ENCODE measurements at places on chromosomes 1 and 21.

- DNase-seq, result no peak
Measured at GRCh38 chr1:113256348-113256729, 134.0 kb upstream of the MAGI3 start.

- DNase-seq, result peak; percentile 87
Measured at GRCh38 chr1:93692983-93693591, 11.4 kb upstream of the BCAR3 start.

DNA sequence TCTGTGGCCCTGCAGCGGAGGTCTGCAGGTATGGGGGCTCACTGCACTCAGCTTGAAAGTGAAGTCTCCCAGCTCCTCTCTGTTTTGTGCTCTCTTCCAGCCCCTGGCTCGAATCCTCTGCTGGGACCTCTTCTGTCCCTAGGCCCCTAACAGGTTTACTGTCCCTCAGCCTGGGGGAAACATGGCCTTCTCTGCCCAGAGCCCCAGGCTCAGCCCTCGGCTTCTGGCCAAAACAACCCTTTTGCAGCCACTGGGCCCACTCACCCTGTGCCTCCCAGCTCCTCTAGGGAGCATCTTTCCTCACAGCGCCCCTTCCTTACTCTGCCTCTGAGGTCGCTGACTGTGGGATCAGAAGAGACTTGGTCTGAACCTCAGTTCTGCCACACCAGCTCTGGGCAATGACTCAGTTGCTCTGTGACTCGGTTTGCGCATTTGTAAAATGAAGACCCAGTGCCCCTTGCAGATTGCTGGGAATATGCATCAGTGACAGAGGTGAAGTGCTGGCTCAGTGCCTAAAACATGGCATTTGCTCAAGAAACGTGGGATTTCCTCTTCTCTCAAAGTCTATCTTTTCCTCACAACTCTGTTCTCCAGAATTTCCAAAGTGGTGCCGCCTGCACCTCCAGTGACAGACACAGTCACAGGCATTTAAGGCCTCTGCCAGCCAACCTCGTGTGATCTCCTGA lies 26.5 kb upstream of the TENT5C start:
- DNase-seq, result no peak

GRCh38 chr1:5570931-5571330 lies 421.3 kb downstream of the NPHP4 start:
- DNase-seq, result no peak

DNA sequence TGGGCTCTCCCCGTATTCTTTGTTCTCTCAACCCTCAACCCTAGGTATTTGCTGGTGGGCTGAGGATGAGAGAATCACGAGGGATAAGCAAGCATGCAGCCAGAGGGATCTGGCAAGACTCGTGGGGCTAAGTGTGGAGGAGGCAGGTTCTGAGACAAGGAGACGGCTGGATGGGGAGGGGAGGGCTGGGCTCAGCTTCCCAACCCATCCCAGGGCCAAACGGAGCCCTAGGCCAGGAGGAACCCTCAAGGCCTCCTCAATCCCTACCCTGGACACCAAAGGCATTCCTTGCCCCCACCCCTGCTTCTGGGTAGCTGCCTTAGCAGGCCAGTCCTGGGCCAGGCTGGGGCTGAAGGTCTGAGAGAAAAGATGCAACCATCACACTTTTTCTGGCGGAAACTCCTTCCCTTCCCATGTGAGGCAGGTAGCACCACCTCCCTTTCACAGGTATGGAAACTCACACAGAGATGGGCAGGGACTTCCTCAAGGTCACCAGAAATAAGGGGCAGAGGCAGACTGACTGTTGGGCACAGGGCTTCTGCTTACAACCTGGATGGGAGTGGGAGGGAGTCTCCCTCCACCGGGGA lies 6.2 kb downstream of the MEF2D start:
- no peak for DNase-seq

DNA sequence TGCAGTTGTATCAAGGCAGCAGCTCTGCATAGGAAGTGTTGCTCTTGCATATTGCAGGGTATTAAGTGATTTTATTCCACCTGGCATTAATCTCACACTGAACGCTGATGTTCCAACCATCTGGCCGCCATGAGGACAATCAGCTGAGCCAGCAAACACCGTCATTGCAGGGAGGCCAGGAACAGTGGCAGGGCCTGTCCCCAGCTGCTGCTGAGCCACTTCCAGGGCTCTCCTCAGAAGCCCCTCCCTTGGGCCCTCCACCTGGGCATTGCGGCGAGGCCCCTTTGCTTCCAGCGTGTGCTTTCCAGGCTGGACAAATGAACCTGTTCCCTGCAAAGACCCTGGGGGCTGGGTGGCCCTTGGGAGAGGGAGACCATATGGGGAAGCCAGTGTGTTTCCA lies 171.6 kb upstream of the C1orf174 start:
- no peak for DNase-seq

GRCh38 chr1:29235955-29236711 lies at the start of gene PTPRU:
Gene PTPRU (plus strand): TSS chr1:29236522. CDS start chr1:29236645, 123 bp downstream.
- peak; percentile 83 for DNase-seq

DNA sequence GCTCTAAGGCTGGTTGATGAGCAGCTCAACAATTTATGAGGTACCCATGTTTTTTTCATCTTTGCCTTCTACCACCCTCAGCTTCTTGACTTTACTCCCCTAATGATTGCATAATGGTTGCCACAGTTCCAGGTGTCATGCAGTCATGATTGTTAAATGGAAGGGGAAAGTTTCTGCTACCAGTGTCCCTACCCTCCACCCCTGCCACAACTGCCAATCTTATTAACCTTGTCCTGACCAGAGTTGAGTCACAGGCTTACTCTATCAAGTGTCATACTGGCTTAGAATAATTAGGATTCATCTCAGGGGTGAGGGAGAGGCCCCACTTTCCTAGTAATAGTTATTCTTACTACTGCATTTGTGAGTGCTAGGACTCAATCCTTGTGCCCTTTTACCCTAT lies 7.9 kb upstream of the FUBP1 start:
- DNase-seq, result no peak

DNA sequence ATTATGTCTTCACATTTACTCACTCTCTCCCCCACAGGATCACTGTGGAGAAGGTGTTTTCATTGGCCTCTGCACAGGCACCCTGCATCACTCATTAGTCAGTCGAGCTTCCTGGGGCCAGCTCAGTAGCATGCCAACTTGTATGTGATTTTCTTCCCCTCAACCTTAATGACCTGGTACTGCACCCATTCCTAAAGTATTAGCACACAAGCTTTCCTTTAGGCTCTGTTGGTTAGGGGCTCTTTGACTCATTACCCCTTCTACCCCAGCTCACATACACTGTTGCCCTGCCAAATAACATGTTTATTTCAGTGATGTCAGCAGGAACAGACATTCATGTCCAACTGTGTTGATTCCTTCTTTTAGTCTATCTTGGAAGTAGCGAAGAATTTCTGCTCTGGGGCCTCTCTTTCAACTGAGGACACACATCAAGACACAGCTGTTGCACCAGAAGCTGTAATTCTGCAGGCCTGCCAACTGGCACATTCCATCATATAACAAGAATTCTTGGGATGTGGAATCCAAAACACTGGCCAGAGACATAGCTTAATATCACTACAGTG lies 603.5 kb upstream of the ADAMTS5 start:
- no peak for DNase-seq

DNA sequence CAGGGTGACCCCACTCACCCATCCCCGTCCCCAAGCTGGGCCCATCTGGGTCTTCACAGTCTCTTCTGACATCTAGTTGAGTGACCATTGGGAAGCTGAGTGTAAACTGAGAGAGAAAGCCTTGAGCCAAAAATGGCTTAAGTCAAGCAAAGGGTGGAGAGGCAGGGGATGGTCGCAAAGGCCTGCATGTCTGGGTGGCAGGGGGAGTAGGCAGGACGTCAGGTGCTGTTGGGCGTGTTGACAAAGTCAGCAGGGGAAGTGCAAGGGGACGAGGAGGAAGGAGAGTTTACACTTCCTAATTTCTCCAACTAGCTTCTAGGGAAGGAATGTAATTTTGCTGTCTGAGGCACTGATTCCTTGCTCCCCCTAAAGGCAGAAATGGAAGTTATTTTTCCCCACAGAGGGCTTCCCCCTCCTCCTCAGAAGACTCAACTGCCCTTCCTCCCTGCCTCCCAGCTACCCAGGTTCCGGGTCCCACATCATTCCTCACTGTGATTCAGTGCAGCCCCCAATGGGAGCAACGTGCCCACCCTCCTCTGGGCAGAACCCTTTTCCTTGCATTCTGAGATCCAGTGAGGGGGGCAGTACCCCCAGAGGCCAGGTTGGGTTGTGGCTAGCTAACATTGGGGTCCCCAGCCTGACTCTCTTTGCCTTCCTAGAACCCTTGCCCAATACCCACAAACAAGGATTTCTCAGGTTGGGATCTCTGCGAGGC lies 1.2 kb upstream of the ADORA1 start:
- DNase-seq, result peak; percentile 62

DNA sequence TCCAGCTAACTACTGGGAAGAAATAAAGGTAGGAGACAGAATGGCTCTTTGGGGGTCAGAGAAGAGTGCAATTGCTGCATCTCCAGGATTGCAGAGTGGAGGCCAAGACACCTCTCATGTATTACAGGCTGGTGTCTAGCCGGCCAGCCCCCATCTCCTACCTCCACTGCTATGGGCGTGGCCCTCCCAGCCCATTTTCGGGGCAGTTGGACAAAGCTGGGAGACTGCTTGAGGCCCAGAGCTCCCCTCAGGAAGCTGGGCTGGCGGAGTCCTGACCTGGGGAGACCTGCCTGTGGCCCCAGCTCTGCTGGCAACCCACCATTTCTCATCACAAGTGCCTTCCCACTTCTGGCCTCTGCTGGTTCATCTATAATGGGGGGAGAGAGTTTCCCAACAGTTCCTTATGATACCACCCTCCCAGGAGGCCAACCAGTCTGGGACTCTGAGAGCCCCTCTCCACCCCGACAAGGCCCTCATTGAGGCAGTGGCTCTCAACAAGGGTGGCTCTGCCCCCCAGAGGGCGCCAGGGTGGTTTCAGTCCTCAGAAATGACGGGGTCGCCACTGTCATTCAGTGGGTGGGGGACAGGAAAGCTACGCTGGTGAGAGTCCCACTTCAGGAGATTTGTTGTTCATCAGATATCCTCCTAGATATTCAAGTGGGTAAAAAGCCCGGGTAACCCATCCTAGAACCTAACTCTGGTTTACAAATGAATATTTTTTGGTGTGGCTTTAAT lies 11.5 kb downstream of the RAP1GAP start:
- no peak for DNase-seq

- DNase-seq, result no peak
Measured at GRCh38 chr1:190320952-190321351, 156.7 kb downstream of the BRINP3 start.

GRCh38 chr1:231841616-231842344 lies 215.2 kb downstream of the DISC1 start:
- DNase-seq, result no peak

DNA sequence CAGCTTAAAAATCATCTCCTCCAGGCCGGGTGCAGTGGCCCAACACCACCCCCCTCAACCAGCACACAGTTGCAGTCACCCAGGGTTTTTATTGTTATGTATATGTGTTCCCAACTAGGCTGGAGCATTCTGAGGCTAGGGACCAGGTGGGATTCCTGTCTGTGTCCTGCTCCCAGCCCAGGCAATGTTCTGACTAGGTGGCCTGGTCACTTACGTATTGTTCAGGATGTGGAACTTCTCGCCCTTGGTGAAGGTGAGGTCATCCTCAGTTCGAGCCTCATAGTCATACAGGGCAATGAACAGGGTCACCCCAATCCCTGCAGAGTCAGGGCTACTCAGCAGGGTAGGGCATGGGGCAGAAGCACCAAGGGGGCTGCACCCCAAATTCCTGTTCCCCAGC lies 12.2 kb downstream of the FGR start:
- DNase-seq, result peak; percentile 56

- no peak for DNase-seq
Measured at GRCh38 chr1:198856601-198857000, 217.8 kb downstream of the PTPRC start.

GRCh38 chr1:32939655-32940371 lies 24.8 kb downstream of the RNF19B start:
- DNase-seq, result peak; percentile 85

- DNase-seq, result no peak
Measured at GRCh38 chr1:226135059-226135651, 51.4 kb downstream of the ACBD3 start.

DNA sequence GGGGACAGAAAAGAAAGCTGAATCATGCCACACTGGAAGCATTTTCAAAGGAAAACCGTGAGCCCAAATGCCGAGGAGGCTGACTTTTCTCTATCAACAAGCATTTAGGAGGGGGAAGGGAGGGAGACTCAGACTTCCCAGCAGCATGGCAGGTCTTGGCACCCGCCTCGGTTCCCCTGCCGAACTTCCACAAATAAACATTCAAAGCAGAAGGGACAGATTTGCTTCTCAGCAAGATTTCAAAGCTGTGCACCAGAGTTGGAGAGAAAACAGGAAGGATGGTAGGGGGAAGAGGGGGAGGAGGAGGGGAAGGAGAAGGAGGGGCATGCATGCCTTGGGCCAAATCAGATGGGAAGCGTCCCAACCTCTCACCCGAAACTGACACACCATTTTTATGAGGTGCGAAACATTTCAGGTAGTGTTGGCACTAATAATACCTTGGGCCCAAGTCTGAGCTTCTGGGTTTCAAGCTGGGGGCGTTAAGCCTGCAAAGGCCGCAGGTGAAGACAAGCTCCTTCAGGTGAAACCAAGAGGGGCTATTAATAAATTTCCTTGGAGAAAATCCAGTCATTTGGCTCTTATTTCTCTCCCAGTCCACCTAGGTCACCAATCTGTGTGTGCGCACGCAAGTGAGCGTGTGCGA lies 26.4 kb downstream of the ABCA4 start:
- peak; percentile 62 for DNase-seq

DNA sequence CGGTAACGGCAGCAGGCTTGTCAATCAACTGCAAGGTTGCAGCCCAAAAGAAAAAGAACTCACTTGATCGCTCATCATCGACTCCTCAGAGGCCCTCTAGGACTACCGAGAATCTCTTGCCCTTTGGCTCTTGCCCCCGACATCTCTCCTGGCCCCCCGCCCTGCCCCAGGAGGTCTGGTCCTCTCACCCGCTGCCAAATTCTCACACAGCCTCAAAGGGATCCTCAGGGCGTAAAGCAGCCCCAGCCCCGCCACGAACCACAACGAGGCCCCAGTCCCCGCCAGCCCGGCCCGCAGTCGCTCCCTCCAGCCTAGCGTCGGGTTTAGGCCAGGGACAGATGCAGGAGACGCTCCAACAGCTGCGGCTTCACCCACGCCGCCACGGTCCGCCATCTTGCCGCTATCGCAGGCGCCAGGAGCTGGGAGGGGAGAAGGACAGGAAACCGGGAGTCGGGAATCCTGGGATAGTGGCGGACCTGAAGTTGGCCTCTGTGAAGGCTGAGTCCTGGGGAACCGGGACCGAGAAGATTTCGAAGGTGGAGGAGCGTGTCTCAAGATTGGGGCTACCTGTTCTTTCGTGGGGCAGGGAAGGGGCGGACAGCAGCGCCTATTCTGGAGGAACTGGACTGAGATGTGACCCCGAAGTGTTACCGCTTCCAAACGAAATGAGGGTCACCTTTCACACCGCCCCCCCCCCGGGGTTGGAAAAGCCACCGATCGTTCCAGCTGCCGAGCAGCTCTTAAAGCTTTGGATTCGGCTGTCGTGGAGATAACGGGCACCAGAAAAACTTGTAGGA lies at the start of gene ST7L:
Gene ST7L (minus strand): TSS at position 421 of the 797 bp plus-strand sequence. CDS start 28 bp downstream, at position 393.
- peak; percentile 69 for DNase-seq

Measured in suppressor macrophage treated with lipopolysaccharide for 4 hours (primary cell).